Motor neuron (in vitro differentiated cells): ENCODE measurements at places on chromosomes 2 and 18.

GRCh38 chr2:134089454-134089853, 164.4 kb upstream of the MGAT5 start:
- ATAC-seq = no peak

GRCh38 chr2:143668234-143668633, 539.0 kb downstream of the ARHGAP15 start:
- peak; percentile 94 for ATAC-seq

DNA sequence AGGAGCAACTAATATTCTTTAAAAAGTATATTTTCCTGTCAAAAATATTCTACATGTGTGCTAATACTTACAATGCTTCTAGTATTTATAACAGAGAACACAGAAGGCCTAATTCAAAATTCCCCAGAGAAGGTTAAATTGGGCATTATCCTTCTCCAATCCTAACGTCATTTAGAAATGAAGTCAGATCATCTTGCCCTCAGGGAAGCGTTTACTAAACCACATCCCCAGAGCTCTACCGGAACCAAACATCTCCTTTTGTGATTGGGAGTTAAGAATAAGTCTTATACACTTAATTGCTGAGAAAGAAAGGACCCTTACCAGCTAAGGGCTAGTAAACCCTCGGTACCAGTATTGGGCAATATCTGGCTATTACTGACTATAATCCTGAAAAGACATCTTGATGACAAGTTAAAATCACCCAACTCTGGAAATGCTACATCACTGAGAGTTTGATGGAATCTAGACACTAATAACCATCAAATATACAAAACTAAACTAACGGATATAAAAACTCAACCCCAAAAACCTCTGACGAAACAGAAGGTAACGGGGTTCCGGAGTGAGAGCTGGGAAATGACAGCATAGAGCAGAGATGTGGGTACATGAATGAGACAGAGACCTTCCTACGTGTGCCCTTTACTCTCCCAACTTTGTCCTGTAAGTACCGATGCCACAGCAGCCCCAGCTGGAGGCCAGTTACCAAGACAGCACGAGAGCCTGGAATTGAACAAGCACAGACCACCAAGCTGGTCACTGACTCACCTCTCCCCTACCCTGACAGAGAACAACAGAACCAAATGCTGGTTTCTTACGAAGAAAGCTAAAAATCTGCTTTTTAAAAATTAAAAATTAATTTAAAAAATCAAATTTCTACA, 35.0 kb downstream of the WDSUB1 start:
- ATAC-seq = peak; percentile 35

- ATAC-seq = no peak
Measured at GRCh38 chr2:16321872-16322271, 343.8 kb downstream of the CYRIA start.

- no peak for ATAC-seq
Measured at GRCh38 chr2:19525313-19525712, 166.9 kb upstream of the OSR1 start.

DNA sequence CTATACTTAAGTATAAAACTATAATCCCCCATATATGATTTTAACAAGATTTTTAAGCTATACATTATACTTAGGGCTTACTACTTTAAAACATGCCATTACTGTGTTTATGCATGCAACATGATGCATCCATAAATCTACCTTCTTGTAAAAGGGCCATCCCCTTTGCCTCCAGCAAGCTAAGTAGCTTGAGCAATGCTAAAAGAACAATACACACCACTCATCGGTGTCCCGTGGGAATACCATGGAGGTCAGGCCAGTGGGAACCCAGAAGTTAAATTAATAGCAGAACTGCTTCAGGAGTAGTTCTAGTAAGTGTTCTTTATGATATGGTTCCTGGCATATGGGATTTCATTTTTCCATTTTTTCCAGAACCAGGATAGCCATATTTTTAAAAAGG, 37.8 kb downstream of the SH3RF3 start:
- peak; percentile 19 for ATAC-seq

DNA sequence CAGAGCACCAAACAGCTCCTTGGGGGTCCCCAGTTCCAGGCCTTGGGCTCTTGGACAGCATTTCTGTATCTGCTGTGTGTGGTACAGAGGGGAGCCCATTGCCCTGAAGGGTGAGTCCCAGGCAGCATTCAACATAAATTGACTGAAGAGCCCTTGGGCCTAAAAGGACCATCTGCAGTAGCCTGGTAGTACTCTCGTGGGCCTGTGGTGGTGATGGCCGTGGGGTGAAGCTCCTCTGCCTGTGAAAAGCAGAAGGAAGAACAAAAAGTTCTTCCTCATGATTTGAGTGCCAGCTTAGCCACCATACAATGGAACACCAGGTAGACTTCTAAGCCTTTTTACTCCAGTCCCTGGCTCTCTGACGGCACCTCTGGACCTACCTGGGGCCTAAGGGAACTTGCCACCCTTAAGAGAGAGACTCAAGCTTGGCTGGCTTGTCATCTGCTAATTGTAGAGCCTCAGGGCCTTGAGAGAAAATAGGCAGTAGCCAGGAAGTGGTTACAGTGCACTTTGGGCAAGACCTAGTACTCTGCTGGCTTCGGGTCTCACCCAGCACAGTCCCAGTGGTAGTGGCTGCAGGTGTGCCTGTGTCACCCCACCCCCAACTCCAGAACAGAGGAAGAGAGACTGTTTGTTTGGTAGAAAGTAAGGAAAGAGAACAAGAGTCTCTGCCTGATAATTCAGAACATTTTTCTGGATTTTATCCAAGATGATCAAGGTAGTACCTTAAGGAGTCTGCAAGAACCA, 84.6 kb upstream of the CERS6 start:
- no peak for ATAC-seq

DNA sequence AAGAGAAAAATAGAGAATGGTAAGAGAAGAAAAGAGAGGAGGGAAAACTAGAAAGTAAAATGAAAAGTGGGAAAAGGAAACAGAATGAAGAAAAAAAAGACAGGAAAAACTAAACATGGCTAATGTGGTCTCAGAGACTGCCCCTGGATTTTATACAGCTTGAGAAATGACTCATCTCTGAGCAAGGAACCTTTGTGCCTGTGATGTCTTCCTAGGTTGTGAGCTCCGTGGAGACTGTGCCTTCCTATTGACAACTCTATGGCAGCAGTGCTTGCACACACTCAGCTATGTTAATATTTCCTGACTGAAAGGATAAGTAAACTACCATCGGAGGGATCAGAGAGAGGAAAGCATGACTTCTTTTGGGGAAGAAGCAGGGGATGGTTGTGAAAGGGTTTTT, 203.8 kb downstream of the RDH14 start:
- no peak for ATAC-seq

- no peak for ATAC-seq
Measured at GRCh38 chr2:237879991-237880560, 20.7 kb downstream of the RAMP1 start.

GRCh38 chr2:42849311-42849710, 56.9 kb upstream of the HAAO start:
- no peak for ATAC-seq

- no peak for ATAC-seq
Measured at GRCh38 chr2:151038516-151038915, 223.1 kb downstream of the RBM43 start.

GRCh38 chr2:10482913-10483312, 34.8 kb upstream of the ODC1 start:
- no peak for ATAC-seq
